ENCODE measurements at places on chromosomes 5 and 9.

DNA sequence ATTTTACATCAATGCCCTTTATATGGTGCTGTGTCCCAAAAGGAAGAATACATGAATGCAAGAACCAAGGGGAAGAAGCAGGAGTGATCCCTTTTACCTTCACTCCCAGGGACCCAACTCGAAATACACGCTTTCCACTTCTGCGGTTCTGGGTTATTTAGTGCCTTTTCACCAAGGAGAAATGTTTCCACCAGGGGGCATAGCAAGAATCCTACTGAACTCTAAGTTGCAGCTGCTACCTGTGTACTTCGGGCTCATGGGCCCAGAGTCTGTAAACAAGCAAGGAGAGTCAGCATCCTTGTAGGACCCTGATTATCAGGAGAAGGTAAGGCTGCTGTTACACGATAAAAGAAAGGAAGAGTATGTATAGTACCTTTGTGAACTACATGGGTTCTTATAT is 45.7 kb downstream of the DPYSL3 start:
- DNase-seq = no peak

DNA sequence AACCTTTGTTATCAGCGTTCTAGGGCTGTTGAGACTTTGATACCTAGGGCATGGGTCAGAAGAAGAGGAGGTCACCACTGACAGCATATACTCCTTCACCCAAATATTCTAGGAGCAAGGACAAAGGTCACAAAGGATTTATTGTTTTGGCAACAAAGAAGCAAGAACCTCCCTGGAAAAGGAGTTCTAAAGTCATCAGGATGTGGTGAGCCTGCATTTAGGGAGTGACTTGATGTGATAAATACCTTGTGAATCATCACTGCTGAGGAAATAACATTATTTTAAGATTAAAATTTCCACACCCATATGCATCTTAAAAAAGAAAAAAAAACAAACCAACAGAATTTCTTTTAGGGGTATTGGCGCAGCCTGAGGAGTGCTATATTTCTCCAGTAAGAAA is 13.9 kb downstream of the IFNA1 start:
- DNase-seq = no peak

DNA sequence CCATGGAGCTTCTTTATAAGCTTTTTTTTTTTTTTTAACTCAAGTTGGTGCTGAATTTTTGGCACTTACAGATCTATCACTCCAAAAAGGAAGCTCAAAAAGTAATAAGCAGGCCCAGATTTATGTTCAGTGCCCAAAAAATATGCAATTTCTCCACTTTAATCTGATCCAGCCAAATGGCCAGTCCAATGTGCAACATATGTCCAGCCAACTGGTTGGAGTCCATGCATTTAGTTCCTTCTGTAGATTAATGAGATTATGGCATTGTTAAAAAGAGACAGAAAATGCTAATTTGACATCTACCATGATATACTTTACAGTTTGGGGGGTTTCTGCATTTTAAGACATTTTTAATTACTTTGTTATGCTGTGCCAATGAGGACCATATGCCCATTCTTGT is 129.5 kb downstream of the SLC1A3 start:
- no peak for DNase-seq

DNA sequence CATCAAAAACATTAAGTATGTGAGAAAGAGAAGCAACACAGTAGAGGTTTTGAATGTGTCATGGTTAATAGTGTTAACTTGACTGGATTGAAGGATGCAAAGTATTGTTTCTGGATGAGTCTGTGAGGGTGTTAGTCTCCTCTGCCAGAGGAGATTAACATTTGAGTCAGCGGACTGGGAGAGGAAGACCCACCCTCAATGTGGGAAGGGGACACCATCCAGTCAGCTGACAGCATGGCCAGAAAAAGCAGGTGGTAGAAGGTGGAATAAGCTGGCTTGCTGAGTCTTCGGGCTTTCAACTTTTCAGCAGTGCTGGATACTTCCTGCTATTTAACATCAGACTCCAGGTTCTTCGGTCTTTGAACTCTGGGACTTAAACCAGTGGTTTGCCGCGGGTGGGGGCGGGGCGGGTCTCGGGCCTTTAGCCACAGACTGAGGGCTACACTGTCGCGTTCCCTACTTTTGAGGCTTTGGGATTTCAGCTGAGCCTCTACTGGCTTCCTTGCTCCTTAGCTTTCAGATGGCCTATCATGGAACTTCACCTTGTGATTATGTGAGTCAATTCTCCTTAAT is 309.9 kb upstream of the ST8SIA4 start:
- no peak for DNase-seq

DNA sequence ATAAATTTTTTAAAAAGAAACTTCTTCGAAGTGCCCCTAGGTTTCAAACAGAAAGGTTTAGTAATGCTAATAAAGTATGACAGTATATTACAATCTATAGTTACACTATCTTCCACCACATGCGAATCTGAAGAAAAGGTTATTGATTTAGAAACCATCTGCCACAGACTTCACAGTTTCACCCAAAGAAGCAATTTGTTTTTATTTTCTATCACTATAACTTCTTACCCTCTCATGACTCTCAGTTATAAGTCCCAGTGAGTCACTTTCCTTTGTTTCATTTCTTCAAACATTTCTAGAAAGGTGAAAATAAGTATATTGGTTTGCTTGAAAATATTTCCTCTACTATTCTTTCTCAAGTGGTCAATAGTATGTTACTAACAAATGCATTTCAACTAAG is 93.6 kb downstream of the MCTP1 start:
- no peak for DNase-seq

DNA sequence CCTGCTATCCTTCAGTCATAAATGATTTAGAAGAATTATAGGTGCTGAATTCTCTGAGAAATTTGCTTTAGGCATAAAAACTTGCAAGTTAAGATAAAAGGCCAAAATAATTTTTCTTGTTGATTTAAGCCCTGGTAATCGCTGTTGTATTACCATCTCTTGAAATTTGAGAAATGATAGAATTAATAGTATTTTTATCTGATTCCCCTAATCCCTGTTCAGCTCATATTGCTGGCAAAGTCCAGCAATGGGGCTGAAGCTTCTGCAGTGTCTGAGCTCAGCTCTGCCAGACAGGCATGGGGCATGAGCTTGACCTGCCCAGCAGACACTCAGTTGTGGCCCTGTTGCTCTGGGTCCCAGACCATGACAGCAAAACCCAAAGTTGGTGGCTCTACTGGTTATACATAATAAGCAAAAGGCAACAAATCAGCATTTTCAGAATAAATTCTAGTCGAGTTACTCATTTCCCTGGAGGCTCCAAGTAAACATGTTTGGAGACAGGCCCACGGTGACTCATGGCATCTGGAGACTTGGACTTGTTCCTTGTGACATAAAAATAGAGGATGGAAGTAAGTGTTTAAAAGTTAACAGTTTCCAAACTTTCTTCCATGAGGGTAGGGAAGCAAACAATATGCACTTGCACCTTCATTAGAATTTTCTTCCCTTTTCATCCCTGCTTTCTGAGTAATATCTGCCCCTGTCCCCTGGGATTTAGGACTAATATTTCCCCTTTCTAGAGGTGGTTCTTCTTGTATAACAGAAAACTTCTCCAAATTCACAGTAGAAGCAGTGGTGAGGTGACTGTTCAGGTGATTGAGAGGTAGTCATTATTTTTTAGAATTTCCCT is 60.2 kb upstream of the SLC2A8 start:
- no peak for DNase-seq

GRCh38 chr5:88268385-88269184 is at the start of gene TMEM161B:
Gene TMEM161B (minus strand): TSS chr5:88268845. CDS start chr5:88268723, 122 bp downstream.
- DNase-seq = peak; percentile 92

DNA sequence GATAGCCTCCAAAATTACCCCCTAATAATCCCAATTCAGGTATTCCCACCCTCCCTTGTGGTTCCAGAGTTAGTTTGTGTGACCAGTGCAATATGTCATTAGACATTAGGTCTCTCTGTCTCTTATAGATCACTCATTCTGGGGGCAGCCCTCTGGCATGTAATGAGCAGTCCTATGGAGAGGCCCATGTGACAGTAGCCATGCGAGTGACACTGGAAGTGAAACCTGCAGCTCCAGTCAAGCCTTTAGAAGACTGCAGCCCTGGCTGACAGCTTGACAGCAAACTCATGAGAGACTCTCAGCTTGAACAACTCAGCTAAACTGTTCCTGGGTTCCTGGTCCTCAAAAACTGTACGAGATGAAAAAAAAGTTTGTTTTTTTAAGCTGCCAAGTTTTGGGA is 54.0 kb upstream of the HSPB3 start:
- no peak for DNase-seq

GRCh38 chr5:117793963-117794362 is 1194.4 kb downstream of the DTWD2 start:
- DNase-seq = no peak

- no peak for DNase-seq
Observed at GRCh38 chr9:127313042-127313560, 48.5 kb downstream of the GARNL3 start.

DNA sequence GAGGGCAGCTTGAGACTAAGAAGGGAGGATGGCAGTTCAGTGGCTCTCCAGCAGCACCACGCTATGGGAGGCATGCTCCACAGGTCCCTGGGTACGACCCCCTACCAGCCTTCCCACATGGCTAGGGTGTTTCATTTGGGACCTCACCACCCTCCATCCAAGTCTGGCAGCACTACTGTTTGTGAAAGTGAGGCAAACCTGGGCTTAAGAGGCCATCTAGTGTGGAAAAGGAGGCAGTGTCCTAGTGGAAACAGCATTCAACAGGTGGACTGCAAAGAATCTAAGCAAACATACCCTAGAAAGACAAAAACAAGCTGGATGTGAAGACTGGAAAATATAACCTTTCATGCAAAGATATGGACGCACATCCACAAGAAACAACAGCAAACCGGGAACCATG is 4.8 kb upstream of the C5orf47 start:
- DNase-seq = no peak

- DNase-seq = no peak
Observed at GRCh38 chr5:174794931-174795672, 70.7 kb downstream of the MSX2 start.

DNA sequence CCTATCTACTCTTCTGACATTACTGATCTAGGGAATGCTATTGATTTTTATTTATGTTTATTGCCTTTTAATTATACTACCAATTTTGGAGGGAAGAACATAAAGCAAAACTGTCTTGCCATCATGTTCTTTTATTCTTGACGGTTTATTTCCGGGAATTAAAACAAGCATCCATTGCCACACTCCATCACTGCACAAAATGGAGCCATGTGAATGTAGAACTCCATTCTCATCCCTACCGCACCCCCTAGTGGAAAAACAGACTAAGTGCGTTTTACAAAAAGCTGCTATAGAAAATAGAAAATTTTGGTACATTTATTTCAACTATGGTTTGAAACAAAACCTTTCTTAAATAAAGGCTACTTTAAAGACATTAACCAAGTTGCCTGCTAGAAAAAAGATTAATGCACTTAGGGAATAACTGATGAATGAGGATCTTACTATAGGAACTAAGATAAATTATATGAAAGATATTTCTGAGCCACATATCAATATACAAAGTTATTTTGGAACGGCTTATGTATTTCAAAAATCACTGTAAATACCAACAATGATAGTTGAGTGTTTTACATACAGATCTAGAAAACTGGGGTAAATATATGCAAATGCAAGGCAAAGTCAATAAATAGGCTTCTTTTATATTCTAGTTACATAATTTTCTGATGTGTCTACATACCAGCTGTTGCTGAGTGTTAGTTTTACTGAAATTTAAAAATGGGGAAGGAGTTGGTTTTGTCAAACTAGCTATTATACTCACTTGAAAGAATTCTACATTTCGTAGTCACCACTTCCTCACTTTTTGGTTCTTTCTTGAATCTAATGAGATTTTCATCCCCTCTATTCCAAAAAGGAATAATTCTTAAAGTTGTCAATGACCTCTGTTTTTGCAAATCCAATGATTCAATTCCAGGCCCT is 26.5 kb downstream of the OXCT1 start:
- DNase-seq = peak; percentile 26

DNA sequence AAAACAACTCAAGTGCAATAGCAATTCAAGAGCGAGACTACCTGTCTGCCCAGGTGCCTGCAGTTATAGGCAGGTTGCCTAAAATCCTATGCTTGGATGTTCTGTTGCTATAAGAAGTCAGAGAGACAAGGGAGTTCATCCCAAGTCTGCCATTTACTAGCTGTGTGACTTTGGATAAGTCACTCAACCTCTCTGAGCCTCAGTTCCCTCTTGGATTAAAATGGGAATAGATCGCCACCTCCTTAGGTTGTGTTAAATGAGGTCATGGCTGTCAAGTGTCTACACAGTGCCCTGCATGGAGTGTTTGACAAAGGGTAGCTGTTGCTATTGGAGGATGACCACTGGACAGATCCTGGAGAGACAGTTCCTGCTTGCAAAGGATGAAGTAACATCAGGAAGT is 1.3 kb upstream of the ZBTB34 start:
- no peak for DNase-seq

DNA sequence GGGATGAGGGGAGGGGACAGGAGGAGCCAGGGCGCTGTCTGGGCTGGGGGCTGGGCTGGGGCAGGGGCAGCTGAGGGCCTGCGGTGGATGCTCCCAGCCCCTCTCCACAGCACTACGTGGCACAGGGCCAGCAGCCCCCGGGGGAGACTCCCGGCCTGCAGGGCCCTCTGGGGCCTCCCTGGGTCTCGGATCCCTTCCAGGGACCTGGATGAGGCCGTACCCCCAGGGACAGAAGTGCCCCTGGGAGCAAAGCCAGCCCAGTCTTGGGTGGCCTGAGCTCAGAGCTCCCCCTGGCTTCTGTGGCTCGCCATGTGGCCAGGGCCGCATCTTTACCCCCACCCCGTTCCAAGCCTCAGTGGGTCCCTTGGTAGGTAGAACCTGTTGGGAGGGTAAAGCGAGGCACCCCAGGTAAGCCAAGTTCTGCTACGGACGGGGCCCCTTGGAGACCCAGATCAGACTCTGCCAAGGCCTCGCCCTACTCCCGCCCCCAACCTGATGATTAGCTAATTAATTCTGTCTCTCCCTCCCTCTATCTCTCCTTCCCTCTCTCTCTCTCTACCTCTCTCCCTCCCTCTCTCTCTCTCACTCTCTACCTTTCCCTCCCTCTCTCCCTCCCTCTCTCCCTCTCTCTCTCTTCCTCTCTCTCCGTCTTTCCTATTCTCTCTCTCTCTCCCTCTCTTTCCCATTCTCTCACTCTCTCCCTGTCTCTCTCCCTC is 24.3 kb downstream of the KCNT1 start:
- no peak for DNase-seq

GRCh38 chr5:131523500-131524185 is 111.4 kb downstream of the RAPGEF6 start:
- DNase-seq = no peak

DNA sequence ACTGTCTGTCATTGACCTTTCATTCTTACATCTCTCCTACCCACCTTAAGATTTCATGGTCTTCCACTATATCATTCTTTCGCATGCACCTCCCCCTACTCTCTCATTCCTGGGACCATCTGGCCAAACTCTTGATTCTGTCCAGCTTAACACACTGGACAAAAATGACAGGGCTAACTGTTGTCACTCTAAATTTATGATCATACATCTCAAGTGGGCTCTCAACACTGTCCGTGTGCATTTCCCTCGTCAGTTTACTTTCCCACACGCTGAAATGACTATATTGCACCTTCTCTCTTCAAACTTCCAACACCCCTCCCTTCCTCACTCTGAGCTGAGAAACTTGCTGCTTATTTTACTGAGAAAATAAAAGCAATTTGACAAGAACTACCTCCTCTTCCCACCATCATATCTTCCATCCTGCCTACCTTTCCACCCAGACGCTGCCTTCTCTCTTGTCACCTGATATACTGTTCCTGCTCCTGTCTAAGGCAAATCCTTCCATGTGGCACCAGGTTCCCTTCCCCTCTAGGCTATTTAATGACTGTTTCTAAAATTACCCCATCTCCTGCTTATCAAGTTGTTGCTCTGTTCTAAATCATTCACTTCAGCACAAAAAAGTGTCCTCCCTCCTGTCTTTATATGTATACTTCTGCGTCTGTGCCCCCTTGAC is 8.1 kb upstream of the KLF9 start:
- DNase-seq = no peak

All from stimulated activated CD4-positive, alpha-beta T cell treated with anti-CD3 and anti-CD28 coated beads, Interleukin-2, amount 100 ng/mL, for 24 hours (primary cell).